ENCODE measurements at places on chromosomes 12 and 14. TPM values are rescaled to one million over a fixed set of nuclear protein-coding genes. Genes with fewer than 3 reads are reported as not detected.

- H3K4me1 ChIP-seq: no peaks in the 10 kb centered on the region
- DNase-seq: no peak
- H3K36me3 ChIP-seq: no peaks in the 10 kb centered on the region
- no peak overlapping the region for H3K27ac ChIP-seq
- H3K4me3 ChIP-seq: no peak overlapping the region
- H3K27me3 ChIP-seq: no peaks in the 10 kb centered on the region
Observed at GRCh38 chr12:75650595-75651341, 139.4 kb upstream of the KRR1 start.

The WSB2 gene
- total RNA-seq: 112 TPM

The PMEL gene
- 1.2 TPM for total RNA-seq

DNA sequence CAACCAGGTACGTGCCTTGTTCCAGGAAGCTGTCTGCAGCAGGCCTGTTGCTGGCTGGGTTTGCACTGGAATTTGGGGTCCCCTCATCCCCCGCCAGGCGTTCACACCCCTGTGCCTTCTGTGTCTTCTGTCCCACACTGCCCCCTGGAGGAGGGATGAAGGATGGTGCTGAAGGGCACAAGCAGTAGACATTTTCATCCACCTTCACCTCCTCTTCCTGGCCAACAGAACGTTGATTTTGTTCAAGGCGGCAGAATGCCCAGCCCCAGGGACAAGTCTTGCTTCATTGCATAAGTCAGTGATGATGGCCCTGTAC, 122.1 kb downstream of the CALM1 start:
- H3K27me3 ChIP-seq: no peaks in the 10 kb centered on the region
- no peaks in the 10 kb centered on the region for H3K36me3 ChIP-seq
- H3K4me1 ChIP-seq: peaks cover 29% of the 10 kb centered on the region
- H3K4me3 ChIP-seq: no peak overlapping the region
- DNase-seq: no peak

- no peaks in the 10 kb centered on the region for H3K36me3 ChIP-seq
- no peak overlapping the region for H3K27ac ChIP-seq
- no peak overlapping the region for H3K4me3 ChIP-seq
Observed at GRCh38 chr12:13144266-13144828, 40.9 kb upstream of the GSG1 start.

The BLTP3B gene
- total RNA-seq: 37.5 TPM

DNA sequence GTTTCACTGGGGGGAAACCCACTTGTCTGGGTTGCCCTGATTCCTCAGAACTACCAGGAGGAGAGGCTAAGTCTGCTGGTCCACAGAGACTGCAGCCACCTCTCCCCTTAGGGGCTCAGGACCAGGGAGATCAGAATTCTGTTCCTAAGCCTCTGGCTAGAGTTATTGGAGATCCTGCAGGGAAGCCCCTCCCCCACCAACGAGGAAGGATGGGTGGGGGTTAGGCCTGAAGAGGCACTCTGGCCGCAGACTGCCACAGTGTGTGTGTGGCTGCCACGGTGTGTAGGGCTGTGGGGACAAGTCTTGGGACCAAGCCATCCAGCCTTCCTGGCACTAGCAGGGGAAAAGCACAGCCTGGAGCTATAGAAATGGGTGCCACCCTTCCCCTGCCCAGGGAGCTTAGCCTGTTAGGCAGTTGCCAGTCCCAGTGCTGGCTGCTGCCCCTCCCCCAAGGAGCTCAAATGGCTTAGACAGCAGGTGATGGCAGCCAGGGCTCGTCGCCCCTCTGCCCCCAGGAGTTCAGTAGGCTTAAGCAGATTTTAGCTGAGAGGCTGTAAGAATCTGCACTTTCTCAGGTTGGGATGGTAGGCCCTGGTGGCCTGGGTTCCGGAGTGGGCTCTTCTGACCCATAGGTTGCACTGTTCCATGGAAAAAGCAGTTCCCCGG, 107.7 kb downstream of the ERGIC2 start:
- H3K4me1 ChIP-seq: no peaks in the 10 kb centered on the region
- no peak overlapping the region for H3K4me3 ChIP-seq
- no peaks in the 10 kb centered on the region for H3K36me3 ChIP-seq

DNA sequence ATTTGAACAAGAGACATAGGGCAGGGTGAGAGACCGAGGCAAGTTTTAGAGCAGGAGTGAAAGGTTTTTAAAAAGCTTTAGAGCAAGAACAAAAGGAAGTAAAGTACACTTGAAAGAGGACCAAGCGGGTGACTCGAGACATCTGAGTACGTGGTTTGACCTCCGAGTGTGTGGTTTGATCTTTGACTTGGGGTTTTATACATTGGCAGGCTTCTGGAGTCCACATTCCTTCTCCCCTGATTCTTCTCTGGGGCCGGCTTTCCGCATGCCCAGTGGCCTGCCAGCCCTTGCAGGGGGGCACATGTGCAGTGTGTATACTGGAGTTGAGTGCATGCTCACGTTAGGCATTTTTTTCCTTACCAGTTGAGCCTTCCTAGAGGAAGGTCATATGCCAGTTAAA, 96.3 kb downstream of the SLC15A4 start:
- no peaks in the 10 kb centered on the region for H3K36me3 ChIP-seq
- no peak overlapping the region for H3K4me3 ChIP-seq
- no peak overlapping the region for H3K27ac ChIP-seq
- no peaks in the 10 kb centered on the region for H3K27me3 ChIP-seq
- no peaks in the 10 kb centered on the region for H3K4me1 ChIP-seq

The WNT5B gene
- total RNA-seq: 5.8 TPM
